Progenitor cell of endocrine pancreas (in vitro differentiated cells): ENCODE measurements at places on chromosomes 13 and 19.
A peak's percentile ranks its signal among the peaks of the same experiment; 100 is the strongest.

DNA sequence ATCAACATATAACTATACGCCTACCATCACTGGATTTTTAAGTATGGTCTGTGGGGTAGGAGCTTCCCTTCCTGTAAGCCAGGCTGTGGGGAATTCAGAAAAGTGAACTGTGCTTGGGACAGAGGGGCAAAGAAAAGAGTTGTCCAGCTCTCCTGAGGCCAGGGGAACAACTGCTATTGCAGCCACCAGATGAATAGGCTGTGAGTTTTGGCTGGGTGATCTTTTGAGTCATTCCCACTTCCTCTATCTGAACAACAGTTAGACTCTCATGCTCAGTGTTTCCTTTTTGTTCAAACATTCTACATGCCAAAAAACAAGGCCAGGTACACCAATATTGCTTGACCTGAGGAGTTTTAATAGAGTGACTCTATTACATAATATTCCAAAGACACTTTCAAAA, 426.2 kb upstream of the DACH1 start:
- DNase-seq: no peak

- DNase-seq: no peak
These were observed 73.6 kb downstream of the ATP7B start for GRCh38 chr13:51937320-51938290.

DNA sequence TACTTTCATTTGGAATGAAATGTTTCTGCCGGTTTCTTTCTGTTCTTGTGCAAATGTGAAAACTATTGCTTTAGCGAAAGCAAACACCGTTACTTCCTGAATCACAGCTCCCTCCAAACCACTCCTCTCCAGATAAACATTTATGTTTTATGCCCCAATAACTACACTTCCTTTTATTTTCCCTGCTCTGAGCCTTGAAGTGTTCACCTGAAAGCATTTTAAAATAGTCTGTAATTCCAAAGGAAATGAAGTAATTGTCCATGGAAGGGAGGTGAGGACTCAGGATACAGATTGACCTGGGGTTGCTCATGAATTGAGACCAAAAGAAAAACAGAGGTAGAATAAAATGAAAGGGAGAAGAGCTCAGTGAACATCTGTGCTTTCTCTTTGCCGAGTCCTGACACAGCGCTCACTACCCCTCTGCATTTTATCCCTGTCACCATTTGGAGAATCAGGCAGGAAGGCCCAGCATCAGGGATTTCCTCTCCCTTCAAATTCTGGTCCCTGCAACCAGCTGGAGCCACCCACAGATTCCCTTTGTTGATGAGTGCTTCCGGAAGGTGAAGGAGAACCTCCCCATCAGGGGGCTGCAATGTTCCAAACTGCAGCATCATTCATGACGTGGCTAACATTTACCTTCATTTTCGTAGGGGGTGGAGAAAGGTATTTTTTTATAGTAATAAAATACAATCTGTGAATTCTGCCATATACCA, 171.9 kb downstream of the ITGBL1 start:
- DNase-seq: no peak

- DNase-seq: no peak
These were observed 18.0 kb upstream of the SPACA7 start for GRCh38 chr13:112358156-112358555.

- no peak for DNase-seq
These were observed 3.1 kb upstream of the NLRP13 start for GRCh38 chr19:55935206-55935605.

GRCh38 chr19:40549007-40549708, 27.5 kb upstream of the SHKBP1 start:
- peak; percentile 82 for DNase-seq

DNA sequence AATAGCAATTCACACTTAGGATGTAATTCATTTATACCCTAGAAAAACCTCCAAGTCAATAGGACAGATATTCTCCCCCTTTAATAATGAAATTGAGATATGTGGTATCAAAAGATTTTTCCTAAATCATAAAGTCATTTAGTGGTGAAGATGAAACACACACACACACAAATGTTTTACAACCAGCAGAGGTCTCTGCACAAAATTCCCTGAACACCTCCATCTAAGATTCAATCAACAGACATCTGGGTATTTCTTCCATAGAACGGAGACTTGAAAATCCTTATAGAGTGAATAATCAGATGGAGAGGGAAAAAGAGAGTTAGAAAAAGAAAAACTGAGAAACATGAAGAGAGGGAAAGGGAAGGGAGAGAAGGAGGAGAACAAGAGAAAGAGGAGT, 52.8 kb downstream of the MYCBP2 start:
- no peak for DNase-seq

DNA sequence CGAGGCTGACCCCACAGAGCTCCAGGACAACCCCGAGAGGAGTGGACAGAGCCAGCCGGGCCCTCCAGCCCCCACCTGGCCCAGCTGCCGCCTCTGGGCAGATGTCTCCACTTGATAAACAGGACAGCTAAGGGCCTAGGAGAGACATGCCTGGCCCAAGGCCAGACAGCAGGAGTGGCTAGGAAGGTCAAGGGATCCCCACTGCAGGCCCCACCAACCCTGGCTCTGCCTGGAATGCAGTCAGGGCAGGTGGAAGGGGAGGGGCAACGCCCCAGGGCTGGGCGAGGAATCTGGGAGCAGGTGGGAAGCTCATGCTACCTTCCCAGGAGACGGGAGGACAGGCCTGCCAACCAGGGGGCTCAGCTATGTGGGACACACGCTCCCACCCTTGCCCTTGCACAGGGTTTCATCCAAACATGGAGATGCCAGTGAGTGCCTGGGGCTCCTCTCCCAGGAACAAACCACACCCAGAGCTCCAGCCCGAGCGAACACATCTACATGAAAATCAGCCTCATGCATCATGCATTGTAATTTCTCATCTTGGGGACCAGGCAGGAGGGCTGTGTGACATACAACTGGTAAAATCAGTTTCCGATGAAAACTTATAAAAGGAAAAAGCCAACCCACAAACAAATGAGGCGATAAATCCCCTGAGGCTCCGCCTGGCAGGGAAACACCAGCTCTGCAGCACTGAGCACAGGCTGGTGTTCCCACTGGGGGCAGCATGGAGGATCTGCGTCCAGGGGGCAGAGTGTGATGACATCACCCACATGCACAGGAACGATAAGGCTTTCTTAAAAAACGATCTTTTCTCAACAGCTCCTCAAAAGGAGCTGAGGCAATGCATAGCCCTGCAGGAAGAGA, 25.0 kb downstream of the SH3GL1 start:
- DNase-seq: peak; percentile 61

- DNase-seq: peak; percentile 73
These were observed 5.8 kb upstream of the TLE5 start for GRCh38 chr19:3068071-3068470.

GRCh38 chr19:31257025-31257424, 92.2 kb downstream of the TSHZ3 start:
- DNase-seq: no peak

DNA sequence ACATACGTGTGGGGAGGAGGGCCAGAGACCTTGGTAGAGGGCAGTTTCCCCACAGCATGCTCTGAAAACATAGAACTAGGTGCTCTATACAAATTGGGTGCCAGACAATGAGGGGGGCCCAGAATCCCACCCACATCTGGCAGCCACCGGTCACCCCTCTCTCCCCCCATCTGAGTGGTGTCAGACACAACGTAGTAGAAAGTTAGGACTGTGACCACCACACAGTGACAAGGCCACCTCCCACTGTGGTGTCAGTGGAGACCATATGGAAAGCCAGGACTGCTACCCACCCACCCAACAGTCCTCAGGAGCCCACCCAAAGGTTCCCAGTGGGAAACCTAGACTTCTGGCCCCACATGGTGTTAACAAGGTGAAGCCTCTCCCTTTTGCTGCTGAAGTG, 2.1 kb upstream of the ATP4B start:
- no peak for DNase-seq

GRCh38 chr19:45095496-45096413, 2.8 kb downstream of the PPP1R37 start:
- DNase-seq: no peak

DNA sequence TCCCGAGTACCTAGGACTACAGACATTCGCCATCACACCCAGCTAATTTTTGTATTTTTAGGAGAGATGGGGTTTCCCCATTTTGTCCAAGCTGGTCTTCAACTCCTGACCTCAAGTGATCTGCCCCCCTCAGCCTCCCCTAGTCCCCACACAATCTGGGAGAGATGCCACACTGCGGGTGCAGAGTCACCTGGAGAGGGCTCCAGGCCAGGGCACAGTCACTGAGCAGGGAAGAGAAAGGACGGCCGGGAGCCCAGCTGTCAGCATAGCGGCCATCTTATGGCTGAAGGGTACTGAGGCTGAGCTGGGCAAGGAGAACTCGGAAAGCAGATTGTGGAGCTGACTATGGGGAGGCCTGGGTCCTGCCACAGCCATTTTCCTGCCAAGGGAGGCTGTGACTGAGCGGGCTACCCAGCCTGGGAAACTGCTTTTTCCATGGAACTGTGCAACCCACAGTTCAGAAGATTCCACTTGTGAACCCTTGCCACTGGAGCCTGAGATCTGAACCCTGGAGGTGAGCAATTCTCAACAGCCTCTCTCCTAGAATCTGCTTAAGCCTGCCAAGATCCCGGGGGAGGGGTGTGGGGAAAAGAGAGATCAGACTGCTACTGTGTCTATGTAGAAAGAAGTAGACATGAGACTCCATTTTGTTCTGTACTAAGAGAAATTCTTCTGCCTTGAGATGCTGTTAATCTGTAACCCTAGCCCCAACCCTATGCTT, 109.2 kb downstream of the ZNF486 start:
- no peak for DNase-seq

- DNase-seq: no peak
These were observed 71.6 kb upstream of the TEX29 start for GRCh38 chr13:111248822-111249221.

DNA sequence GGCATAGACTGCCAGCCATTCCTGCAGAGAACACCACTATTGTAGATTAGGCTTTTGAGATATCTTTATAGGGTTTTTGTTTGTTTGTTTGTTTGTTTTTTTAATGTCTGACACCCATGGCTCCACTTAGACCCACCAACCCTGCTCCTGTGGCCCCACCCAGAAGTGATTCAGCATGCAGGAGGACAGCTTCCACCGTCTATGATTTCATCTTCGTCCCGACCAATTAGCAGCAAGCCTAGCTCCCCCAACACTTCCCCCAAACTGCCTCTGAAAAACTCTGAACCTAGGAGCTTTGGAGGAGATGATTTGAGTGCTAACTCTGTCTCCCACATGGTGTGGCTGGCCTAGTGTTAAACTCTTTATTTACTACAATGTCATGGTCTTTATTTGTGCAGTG, 108.3 kb upstream of the RXFP2 start:
- DNase-seq: no peak

GRCh38 chr19:42114412-42114811, 17.8 kb downstream of the POU2F2 start:
- DNase-seq: no peak

DNA sequence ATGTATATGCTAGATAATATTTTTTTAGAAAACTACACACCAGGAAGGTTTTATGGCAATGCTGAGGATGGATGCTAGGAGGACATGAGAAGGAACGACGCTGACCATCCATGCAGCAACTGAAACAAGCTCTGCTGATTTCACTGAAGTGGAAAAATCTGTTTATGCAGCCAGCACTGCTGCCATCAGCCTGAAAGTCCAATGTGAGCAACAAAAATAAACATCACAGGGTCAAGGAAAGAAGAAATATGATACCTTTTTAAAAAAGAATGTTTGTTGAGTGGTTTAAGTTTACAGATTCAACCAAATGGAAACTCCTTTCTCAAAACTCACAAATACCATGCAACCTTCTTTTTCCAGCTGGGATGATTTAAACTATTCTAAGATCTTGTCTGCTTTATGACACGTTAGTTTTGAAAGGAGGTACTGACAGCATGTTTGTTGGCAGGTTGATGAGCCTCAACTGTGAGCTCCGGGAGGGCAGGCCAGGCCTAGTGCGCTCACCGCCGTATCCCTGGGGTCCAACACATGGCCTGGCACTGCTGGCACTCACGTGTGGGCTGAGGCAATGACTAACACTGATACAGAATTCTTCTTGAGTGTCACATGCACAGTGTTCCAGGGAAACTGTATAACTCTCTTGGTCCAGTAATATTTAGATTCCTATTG, 46.8 kb downstream of the LATS2 start:
- DNase-seq: no peak

GRCh38 chr13:35014606-35015213, 72.6 kb downstream of the NBEA start:
- no peak for DNase-seq

- DNase-seq: no peak
These were observed 966 bp downstream of the JUNB start for GRCh38 chr19:12792051-12792852.

DNA sequence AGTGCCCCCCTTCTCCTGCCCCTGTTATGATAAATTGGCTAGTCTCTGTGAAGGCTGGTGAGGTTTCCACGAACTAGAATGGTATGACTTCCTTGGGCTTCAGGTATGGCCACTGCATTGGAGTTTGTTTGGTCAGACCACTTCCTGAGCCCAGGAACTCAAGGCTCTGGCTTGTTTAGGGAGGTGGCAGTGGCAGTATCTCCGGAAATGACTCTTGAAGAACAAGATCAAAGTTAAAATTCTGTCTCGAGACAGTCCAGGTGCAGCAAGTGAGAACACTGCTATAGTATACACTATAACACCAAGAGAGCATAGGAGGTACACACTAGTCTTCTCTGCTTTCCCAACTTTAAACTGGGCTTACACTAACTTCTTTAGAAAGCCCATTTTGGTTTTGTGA, 309.1 kb downstream of the KLF12 start:
- DNase-seq: no peak

- no peak for DNase-seq
These were observed 4.8 kb downstream of the KCNC3 start for GRCh38 chr19:50324331-50324730.

DNA sequence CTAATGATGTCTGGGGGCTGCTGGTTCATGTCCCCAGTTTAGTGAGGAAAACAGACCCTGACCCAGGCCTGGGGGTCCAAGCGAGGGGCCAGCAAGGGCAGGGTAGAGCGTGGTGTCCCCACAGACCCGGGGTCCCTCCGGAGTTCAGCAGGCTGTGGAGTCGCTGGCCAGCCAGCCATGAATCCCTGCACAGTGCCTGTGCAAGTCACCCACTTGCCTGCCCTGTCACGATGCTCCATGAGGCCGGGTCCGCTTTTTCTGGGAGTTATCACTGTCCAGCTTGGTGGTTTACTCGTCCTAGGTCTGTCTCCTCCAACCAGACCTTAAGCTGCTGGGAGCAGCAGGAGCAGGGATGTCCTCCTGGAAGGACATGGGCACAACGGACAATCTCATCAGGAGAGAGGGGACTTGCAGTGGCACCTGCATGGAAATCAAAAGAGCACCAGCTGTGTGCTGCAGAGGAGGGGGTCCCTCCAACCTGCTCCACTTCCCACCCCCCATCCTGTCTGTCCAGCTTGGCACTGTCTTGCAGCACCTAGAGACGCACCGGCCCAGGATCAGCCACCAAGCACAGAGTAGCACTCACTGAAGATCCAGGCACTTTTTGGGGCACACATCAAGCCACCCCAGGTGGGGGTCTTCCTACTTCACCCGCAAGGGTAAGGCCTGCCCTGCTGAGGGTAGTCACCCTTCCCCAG, 121.8 kb downstream of the URI1 start:
- no peak for DNase-seq

GRCh38 chr19:45876161-45876410, 9.9 kb downstream of the IRF2BP1 start:
- no peak for DNase-seq
